Activated CD8-positive, alpha-beta memory T cell treated with anti-CD3 and anti-CD28 coated beads for 1 hour (primary cell): ENCODE measurements at places on chromosomes 3 and 15.
A peak's percentile ranks its signal among the peaks of the same experiment; 100 is the strongest.

GRCh38 chr3:62134061-62134496 is 239.3 kb downstream of the FEZF2 start:
- no peak for DNase-seq

- DNase-seq, result no peak
These were observed 103.0 kb downstream of the LARS2 start for GRCh38 chr3:45491344-45491743.

DNA sequence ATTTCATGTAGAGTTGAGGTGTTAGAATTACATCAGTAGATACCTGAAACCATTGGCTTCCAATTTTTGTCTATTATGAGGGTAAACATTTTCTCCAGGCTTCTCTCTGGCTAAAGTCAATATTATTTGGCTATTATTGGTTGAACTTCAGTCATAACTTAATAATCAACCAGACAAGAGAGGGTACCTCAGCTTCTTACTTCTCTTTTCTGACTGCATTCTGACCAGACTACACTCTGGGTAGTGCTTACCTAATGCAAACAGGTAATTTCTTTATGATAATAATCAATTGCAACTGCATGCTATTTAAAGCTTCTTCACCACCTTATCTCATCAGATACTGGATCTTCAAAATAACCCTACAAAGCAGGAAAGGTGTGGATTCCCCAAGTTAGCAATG is 85.1 kb downstream of the ANP32A start:
- DNase-seq, result no peak

DNA sequence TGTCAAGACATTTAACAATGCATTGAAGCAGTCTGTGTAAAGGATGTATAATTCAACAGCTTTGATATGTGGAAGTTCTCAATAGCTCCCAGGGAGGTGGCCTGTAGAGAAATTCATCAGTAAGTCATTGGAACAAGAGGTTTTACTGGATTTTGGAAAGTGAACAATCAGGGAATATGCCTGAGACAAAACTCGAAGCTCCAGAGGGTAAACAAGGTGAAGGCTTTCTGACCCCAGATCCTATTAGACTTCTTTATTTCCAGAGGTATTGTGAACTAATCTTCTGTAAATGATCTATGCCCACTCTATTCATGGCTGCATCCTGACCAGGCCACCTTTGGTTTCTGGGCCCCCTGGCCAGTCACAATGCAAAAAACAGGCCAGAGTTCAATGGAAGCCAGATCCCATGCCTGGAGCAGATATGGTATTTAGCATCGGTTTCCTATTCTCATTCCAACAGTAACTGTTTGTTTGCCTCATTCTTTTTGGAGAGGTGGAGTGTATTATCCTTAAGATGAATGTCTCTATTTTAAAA is 177.3 kb downstream of the SATB1 start:
- no peak for DNase-seq

DNA sequence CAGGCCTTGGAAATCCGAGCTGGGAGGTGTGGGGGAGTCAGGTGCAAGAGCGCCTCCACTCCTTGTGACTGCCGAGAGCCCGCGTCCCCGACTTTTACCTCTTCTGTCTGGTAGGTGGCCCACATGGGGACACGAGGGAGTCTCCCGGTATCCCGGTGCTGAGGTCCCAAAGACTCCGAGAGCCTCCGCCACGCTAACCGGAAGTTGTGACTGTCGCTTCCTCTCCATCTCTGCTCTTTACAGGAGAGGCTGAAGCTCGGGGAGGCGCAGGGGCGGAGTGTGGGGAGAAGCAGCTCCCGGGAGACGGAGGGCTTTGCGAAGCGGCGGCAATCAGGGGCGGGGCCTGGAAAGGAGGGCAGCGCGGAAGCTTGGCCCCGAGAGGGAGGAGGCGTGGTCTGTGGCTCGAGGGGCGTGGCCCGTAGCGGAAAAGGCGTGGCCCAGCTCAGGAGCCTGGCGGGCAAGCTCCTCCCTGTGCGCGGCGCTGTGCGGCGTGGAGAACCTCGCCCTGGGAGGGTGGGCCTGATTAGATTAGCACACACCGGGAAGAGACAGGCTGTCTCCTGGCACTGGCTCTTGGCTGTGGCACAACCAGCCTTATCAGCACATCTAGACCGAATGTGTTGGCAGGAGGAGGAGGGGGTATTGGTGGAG is 143.9 kb downstream of the GABRB3 start:
- no peak for DNase-seq

DNA sequence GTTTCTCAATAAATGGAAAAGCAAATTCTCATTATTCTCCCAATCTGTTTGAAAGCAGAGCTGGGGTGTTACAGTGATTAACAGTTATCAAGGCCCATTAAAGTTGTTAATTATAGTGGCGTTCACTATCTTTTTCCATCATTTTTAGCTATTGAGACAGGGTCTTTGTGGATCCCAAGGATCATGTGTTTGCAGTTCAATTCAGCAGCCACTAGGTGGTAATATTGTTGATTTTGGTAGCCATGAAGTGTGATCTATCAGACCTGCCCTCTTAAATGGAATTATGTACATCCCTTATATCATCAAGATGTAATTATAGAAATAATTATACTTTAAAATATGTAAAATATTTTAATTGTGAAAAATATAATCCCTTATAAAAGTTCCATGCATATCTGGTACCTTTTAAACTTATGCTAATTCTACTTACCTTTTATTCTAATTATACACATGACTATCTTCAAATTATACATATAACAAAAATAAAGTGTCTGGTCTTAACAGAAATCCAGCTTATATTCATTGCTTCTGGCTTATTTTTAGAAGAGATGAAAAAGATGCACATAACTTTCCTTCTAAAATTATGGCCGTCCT is 126.4 kb downstream of the GREM1 start:
- DNase-seq, result no peak

- no peak for DNase-seq
These were observed 3.9 kb upstream of the ACTL6A start for GRCh38 chr3:179558742-179559364.

- DNase-seq, result no peak
These were observed 429.3 kb downstream of the GRM7 start for GRCh38 chr3:7290077-7290825.

DNA sequence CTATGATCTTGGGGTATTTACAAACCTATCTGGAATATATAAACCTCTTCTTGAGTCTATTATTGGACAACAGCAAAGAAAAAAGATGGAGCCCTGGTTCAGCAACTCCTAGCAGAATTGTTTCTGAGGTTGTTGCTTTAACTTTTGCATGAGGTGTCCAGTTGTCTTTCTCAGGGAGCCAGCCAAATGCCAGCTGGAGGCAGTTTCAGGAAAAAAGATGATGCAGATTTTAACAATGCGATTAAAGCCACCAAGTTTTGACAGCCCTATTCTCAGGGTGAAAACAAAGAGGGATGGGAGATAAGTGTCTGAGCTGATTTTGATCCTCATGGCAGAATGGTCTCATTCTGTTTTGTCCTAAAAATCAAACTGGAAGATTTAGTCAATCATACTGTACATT is 181.6 kb upstream of the RASGRP1 start:
- no peak for DNase-seq

DNA sequence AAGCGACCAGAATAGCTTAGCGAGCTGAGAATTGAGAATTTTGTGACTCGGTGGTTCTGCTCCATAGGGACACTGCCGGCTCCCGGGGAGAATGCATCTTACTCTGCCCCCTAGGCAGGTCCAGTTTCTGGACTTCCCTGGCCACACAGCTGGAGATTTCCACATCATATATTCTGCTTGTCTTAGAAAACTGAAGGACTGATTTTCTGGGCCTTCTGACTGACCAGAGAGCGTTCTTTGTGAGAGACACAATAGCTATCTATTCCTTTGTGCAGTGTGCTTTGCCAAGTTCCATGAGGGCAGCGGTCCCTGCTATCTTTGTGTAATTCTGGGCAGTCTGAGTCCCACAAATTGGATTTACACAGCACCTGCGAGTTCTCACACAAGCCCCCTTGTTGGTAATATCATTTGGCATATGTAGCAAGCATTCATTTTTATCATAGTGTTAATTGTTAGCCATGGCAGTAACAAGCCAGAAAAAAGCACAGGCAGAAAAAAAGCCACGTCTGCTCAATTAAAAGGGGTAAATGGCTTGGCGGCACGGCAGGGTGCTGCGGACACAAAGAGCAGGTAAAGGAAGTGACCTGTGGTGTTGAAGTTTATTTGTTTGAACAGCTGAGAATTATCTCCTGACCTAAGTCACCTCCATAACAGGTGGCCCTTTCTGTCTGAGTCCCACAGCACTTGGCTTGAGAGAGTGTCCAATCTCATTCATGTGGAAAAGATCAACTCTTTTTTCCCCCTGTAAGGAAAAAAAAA is 688.7 kb downstream of the TUSC7 start:
- no peak for DNase-seq

GRCh38 chr3:52456169-52456799 is 880 bp downstream of the NISCH start:
- no peak for DNase-seq

GRCh38 chr15:77418966-77419835 is 703 bp downstream of the PEAK1 start:
- DNase-seq, result peak; percentile 8

GRCh38 chr15:40244961-40245523 is 6.2 kb downstream of the PAK6 start:
- DNase-seq, result no peak

DNA sequence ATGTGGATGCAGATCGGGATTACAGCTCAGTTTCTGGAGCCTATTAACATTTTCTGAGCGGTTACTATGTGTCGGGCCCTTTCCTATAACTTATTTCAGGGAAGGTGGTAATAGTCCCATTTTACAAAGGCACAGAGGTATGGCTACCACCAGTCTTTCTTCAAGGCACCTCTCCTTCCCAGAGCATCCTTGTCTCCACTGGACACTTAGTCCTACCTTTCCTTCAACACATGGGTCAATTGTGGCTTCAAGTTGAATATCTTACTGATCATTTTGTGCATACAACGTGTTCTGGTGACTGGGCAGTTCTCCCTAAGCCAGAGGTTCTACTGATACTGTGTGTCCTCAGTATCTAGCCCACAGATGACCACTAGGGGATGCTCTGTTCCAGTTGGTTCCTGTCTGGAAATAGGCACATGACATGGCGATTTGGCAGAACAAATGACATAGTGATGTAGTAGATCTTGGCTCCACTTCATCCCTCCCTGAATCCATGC is 60.7 kb upstream of the CMTM8 start:
- DNase-seq, result peak; percentile 1

GRCh38 chr3:38826001-38826400 is 10.0 kb upstream of the SCN10A start:
- DNase-seq, result no peak

DNA sequence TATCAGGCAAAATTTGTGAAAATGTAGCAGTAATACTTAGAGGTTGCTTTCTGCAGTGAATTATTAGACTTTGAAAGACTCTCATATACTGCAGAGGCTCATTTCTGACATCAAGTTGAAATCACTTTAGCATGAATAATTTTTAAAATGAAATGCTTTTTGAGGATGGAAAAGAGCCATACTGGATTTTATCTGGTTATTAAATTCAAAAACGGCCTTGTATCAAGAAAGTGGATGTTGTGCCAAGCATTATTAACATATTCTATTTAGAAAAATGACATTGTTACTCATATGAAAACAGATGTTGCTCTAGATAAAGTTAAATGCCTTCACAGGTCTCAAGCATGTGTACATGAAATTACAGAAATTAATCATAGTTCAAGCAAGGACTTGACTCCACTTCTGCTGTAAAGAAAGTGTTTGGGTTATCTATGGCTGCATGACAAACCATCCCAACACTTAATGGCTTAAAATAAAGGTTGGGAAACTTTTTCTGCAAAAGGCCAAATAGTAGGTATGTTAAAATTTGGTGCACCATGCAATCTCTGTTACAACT is 64.5 kb upstream of the ZNF280D start:
- DNase-seq, result no peak

- no peak for DNase-seq
These were observed 34.8 kb downstream of the COMMD2 start for GRCh38 chr3:149717391-149718056.

DNA sequence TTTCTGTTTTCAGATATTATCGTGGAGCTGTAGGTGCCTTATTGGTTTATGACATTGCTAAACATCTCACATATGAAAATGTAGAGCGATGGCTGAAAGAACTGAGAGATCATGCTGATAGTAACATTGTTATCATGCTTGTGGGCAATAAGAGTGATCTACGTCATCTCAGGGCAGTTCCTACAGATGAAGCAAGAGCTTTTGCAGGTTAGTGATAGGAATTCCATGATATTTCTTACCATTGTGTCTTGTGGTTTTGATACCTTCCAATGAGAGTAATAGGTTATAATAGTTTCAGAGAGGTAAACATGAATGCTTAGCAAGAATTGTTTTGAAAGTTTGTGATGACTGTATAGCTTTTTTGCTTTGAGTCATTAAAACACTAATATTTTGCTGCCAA is 8.5 kb downstream of the RAB11A start:
- DNase-seq, result no peak
